ENCODE measurements at places on chromosomes 7 and 10. TPM values are rescaled to one million over a fixed set of nuclear protein-coding genes. Genes with fewer than 3 reads are reported as not detected.

The JCAD gene
- 33.8 TPM for total RNA-seq

The NSUN5 gene
- 16.3 TPM for total RNA-seq

The SYCE1 gene
- 1.1 TPM for total RNA-seq

The LBX1 gene
- not detected for total RNA-seq

The CCSER2 gene
- 52.7 TPM for total RNA-seq

The TRUB1 gene
- total RNA-seq = 16.1 TPM

The ARHGEF5 gene
- 6.8 TPM for total RNA-seq

The HECW1 gene
- 0.38 TPM for total RNA-seq

The EVX1 gene
- total RNA-seq = not detected

The PLEKHA1 gene
- total RNA-seq = 31.8 TPM

The SPAM1 gene
- not detected for total RNA-seq

The DDC gene
- not detected for total RNA-seq

The NKX2-3 gene
- not detected for total RNA-seq

The CYP2C9 gene
- total RNA-seq = not detected

The VSIR gene
- total RNA-seq = 120 TPM

The MSANTD7 gene
- 7.7 TPM for total RNA-seq

The BLNK gene
- total RNA-seq = 6.2 TPM

The CDK14 gene
- total RNA-seq = 13.4 TPM

The FOXI2 gene
- 0.22 TPM for total RNA-seq

The PKD1L1 gene
- total RNA-seq = 0.85 TPM

The RBM48 gene
- 13.4 TPM for total RNA-seq

The PHYHIPL gene
- total RNA-seq = not detected

The HOXA3 gene
- total RNA-seq = 3.6 TPM

The SEMA3A gene
- 42.5 TPM for total RNA-seq

The SHTN1 gene
- total RNA-seq = 8.1 TPM

The GCK gene
- 0.22 TPM for total RNA-seq

The BAMBI gene
- 2.4 TPM for total RNA-seq

The ADAP1 gene
- total RNA-seq = 10.1 TPM

The IGFBP1 gene
- total RNA-seq = not detected

The ZNF680 gene
- total RNA-seq = 19.6 TPM

The CALU gene
- total RNA-seq = 121 TPM

The EPHA1 gene
- total RNA-seq = not detected

The CDK1 gene
- 9.5 TPM for total RNA-seq

The RAB19 gene
- total RNA-seq = not detected

The APBB1IP gene
- total RNA-seq = 14.8 TPM

The C10orf67 gene
- total RNA-seq = not detected

The NCF1 gene
- 5.8 TPM for total RNA-seq

The EPDR1 gene
- 53.5 TPM for total RNA-seq

The NAT16 gene
- total RNA-seq = not detected

The LIPN gene
- not detected for total RNA-seq

The LGI1 gene
- total RNA-seq = not detected

The TMEM130 gene
- not detected for total RNA-seq

The RBP3 gene
- not detected for total RNA-seq

The HMX2 gene
- total RNA-seq = not detected

The FKBP9 gene
- total RNA-seq = 249 TPM

The ST8SIA6 gene
- total RNA-seq = 0.51 TPM

The ANXA8 gene
- not detected for total RNA-seq

The ZP3 gene
- 1.8 TPM for total RNA-seq

The ETV1 gene
- total RNA-seq = 3.6 TPM

The PURB gene
- total RNA-seq = 20.7 TPM
